ENCODE measurements at places on chromosomes 11 and 22. TPM values are rescaled to one million over a fixed set of nuclear protein-coding genes. Genes with fewer than 3 reads are reported as not detected.

DNA sequence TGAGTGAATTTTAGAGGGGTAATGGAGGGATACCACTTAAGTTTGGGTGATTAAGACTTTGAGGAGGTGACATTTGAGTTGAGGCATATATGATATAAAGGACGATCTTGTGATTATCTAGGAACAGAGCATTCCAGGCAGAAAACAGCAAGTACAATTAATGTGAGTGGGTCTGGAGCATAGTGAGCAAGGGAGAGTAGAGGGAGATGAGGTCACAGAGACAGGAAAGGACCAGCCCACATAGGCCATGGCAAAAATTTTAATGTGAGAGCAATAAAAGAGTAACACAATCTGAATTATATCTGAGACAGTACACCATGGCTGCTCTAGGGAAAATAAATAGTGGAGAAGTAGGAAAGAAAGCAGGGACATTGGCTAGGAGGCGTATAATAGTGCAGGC is 14.5 kb upstream of the HSPA8 start:
- DNase-seq: no peak

- DNase-seq: no peak
Measured at GRCh38 chr22:39237318-39238100, 7.3 kb downstream of the PDGFB start.

B4GALNT4 gene
- polyA plus RNA-seq: 65.8 TPM

- DNase-seq: no peak
Measured at GRCh38 chr11:107102692-107103477, 84.6 kb upstream of the GUCY1A2 start.

GRCh38 chr11:79352349-79352703 is 88.5 kb downstream of the TENM4 start:
- peak; percentile 28 for DNase-seq

GRCh38 chr11:643366-643765 is 6.3 kb downstream of the DRD4 start:
- DNase-seq: no peak

TUBA8 gene
- 3.9 TPM for polyA plus RNA-seq

ARHGAP32 gene
- 22.7 TPM for polyA plus RNA-seq

- no peak for DNase-seq
Measured at GRCh38 chr11:13429288-13429687, 33.7 kb downstream of the BTBD10 start.

FIBP gene
- 96.0 TPM for polyA plus RNA-seq

ATP6V1E1 gene
- 135 TPM for polyA plus RNA-seq

DNA sequence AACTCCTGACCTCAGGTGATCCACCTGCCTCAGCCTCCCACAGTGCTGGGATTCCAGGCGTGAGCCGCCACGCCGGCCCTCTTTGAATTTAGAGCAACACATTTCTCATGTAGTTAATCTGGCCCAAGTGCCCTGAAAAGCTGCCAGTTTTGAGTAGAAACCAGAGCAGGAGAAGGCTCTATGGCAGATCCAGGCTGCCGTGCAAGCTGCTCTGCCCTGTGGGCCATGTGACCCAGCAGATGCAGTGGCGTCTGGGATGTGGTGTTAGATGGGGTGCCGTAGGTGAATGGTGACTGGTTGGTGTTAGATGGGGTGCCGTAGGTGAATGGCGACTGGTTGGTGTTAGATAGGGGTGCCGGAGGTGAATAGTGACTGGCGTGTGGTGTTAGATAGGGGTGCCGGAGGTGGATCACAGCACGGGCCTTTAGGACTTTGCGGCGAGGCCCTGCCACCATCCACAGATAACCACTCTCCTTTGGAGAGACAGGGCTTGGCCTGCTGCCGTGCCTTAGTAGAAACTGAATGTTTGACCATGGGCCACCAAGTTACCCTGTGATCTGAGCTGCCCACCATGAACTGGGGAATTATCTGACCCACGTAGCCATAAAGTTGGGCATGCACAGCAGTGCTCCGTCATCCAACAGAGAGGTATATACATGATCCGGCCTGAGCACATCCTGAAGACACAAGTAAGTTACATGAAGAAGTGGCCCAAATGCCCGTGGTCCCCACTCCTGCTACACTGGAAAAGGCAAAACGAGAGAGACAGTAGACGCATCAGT is 32.7 kb downstream of the ASCL2 start:
- no peak for DNase-seq
